ENCODE measurements at places on chromosomes 4 and X.
A peak's percentile ranks its signal among the peaks of the same experiment; 100 is the strongest.

DNA sequence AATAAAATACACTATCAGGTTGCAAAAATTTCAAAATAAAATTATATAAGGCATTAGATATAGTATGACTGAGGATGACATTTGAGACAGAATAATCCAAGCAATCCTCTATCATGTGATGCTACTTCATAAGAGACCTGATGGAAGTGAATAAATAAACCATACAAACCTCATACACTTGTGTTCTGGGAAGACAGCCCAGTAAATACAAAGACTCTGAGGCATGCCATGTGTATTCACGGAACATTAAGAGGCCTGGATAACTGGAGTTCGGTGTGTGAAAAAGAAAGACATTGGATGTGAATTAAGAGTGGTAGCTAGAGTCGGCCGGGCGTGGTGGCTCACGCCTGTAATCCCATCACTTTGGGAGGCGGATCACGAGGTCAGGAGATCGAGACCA lies 364.2 kb downstream of the ADAM29 start:
- no peak for DNase-seq

DNA sequence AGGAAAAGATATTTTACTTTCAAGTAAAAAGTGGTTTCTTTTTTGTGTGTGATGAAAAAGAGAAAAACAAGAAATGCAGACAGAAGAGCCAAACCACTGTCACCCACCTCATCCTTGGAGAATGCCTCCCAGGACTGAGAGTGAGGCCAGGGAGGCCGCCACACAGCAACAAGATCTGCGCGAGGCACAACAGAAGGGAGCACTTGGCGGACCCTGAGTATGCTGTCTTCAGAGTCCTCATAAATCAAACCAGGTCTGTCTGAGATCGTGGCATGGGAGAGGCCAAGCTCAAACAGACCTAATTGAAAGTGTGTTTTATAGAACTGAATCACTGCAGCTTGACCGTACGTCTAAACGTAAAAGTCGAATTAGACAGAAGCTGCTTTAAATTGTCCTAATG lies 134.3 kb upstream of the VCX2 start:
- no peak for DNase-seq

DNA sequence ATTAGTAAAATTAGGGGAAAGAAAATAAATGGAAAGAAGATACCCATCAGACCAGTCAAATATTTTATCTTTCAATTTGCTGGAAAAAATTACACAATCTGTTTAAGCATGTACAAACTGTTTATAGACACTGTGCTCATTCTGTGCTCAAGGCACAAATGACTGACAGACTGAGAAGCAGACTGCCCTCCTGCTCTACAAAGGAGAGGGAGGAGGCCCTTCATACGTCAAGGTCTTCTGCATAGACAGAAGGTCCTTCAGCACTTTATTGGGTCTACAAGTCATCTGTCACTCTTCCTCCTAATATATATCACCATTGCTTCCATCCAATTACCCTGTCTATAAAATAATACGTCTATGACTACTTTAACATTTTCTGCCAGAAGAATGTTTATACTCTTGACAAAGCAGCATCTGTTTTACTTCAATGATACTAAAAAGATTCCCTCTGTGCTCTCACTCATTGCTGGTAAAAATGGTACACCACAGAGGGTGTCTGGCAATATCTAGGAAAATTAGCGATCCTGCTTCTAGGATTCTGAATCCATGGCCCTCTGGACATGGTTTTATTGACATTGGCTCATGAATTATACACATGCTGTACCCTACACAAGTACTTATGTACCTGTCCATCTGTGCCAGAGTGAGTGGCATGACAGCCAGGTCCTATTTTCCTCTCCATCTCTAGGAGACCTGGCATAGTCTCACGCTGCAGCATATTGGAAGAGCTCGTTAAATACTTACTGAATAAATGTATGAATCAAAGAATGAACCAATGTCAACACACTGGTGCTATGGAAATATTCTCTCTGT lies 11.3 kb downstream of the SLC10A6 start:
- no peak for DNase-seq

DNA sequence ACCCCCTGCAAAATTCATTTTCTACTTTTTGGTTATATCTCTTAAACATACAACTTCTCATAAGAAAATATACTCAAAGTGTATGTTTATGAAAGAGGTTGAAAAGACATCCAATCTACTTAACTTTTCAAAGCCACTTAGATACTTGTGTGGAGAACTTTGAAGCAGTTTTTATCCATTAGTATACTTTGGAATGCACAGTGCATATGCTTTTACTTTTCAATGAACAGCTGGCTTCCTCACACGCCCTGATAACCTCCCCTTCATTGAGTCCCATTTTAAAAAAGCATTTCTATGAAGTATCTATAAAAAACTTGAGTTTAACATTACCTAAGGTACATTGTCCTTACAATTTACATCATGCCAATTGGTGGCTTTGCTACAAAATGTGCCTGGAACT lies 73.8 kb downstream of the VEGFC start:
- no peak for DNase-seq

- no peak for DNase-seq
These were observed 69.4 kb upstream of the KIT start for GRCh38 chr4:54588404-54588803.

DNA sequence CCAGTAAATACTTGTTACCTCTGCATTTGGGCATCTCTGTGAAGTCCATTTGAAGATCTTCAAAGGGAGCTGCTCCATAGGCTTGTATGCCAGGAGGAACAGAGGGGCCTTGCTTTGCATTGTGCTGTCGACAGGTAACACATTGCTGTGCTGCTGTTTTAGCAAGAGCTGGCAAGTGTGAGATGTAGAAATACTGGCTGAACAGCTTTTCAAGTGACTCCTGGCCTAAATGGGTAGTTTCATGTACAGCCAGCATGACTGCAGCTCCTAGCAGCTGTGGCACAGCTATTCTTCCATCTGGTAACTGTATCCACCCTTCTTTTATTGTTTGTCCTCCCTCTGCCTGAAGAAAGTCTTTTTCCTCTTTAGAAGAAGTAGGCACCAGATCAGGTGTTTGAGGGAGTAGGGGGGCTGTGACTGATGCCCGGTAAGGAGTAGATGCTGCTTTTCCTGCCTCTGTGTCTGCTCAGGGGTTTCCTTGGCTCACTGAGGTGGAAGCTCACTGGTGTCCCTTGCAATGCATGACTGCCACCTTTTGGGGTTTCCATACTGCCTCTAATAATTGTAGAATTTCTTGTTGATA lies 965.3 kb downstream of the CCSER1 start:
- no peak for DNase-seq

- no peak for DNase-seq
These were observed 32.5 kb downstream of the DLG3 start for GRCh38 chrX:70476934-70477733.

DNA sequence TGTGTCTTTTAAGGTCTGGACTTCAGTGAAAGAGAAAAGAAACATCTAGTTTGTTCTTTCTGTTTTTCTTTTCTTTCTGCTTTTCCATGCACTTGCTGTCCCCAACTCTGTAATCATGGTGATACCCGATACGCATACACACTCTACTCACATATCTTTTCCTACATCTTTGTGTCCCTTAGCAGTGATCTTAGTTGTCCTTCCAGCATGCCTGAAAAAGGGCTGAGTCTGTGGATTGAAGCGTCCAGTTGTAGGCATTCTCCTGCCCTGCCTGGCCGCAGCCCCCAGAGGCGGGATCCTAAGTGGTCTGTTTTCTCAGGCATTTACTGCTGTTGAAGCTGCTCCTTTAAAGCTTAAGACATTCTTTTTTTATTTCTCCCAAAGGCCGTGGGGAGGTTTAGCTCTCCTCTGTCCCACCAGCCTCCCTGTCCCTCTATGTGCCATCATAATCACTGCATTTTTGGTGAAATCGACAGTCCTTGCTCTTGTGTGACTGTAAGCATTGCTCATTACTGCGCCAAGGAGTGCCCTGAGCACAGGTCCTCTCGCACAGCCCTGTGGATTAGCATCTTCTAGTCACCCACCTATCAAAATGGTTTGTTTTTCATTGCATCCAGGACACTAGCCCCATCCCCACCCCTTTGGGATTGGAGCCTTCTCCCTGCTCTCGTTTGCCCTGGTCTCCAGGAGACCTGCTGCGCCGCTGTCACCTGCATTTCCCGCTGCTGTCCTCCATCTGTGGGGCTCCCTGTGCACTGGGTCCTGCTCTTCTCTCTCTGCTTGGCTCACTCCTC lies 4.4 kb downstream of the RGS12 start:
- no peak for DNase-seq

GRCh38 chrX:42151808-42152207 lies 228.5 kb upstream of the CASK start:
- DNase-seq: no peak

DNA sequence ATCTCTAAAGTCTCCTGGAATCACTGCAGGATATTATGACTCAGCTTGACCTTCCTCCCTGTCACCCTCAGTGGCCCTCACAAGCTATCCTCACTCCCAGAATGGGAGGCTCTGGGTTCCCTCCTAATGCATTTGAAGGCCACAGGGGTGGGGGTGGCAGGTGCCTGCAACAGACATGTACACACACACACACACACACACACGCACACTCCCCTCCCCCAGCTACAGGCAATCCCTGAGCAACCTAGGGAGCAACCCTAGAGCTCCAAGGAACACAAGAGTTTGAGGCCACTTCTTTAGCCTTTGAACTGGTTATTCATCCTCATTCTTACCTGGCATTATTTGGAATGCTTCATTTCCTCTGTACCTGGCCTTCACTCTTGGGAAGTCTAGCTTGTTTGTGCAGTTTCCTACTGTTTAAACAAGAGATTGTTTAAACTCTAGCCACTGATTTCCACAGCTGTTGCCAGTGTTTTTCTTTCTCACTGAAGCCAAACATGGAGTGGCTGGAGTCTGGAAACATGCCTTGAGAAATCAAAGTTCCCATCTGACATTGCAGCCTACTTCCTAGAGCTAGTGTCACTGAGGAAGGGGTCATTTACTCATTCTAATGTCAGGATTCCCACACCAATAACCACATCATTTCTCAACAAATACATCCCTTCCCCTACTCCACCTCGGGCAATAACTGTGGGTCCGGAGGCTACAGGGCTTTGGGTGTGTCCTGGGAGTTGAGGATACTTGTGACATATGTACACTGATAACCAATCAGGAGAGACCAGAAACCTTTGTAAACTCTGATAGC lies 37.7 kb downstream of the MAOA start:
- no peak for DNase-seq

DNA sequence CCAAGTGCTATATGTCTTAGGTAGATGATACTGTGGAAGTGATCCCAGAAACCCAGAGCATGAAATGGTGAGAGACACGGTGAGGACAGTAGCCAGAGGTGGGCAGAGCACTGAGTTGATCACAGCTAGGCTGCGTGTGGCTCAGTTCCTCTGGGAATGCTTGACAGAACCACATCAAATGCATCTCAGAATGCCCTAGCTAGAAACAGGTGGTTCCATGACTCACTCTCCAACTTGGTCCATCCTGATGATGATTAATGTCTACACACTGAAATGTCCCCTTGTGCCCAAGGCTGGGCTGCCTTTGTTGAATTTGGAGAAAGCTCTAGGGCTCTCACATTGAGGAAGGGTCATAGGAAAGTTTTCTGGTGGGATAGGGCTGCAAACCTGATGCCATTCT lies 113.6 kb downstream of the ZNF518B start:
- no peak for DNase-seq

DNA sequence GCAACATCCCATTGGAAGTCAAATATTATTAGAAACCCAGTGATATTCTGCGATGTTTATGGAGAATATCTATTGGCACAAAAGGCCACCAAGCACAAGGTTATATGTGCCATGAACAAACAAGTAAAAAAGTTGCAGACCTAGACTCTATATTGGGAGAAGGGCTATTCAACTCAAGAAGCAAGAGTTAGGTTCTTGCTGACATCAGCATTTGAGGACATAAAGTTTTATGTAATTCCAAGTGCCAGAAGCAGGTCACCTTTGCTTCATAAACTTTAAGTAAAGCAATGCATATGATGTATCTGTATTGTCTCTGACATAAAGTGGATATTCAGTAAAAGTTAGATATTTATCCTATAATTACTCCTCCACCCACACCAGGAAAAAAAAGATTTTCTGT lies 71.1 kb downstream of the MAGEB10 start:
- no peak for DNase-seq

DNA sequence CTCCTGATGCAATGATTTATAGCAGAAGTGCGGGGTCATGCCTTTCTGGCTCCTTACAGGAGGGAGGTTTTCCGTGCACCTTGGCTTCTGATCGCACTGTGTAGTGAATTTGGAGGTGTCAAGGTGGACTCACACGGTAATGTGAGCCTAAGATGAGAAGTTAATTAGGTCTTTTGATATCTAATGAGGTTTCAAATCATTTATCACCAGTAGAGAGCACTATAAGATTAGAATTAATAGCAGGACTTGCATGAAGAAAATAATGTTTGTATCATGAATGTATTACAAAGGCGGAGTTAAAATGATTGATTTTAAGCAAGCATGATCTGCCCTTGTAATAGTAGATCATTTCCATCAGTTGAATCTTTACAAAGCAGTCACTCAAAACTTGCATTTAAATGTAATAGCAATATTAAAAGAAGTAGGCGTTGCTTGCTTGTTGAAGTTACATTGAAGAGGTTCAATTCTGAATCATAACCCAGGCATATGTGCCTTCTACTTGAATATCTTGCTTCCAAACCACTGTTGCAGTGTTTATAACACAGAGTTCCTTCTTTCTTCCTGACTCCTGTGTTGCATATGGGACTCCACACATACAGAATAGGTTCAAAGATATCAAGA lies 152.1 kb downstream of the FMR1NB start:
- DNase-seq: peak; percentile 61

- no peak for DNase-seq
These were observed 369.5 kb upstream of the FAM241A start for GRCh38 chr4:111775556-111776297.

DNA sequence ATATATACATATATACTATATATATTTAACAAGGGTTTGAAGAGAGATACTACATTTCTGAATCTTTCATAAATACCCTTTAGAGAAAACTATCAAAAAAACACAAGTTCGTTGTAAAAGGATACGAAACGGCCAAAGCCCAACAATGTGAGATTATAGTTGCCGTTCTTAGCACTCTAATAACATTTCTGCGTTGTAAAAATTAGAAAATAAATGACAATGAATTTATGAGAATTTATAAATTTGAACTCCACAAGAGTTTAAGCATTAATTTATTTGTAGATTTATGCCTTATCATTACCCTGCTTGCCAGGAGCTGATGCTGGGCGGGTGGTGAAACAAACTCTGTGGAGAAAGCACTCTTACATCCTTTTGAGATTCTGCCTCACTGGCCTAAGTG lies 1.1 kb downstream of the WDR17 start:
- DNase-seq: peak; percentile 50

GRCh38 chr4:10172278-10172921 lies 55.8 kb upstream of the WDR1 start:
- peak; percentile 65 for DNase-seq

GRCh38 chrX:63784346-63784901 lies 590 bp downstream of the ARHGEF9 start:
- DNase-seq: peak; percentile 29

GRCh38 chr4:185896817-185897488 lies 85.0 kb upstream of the SORBS2 start:
- DNase-seq: no peak

GRCh38 chrX:31580227-31580626 lies 508.4 kb upstream of the FTHL17 start:
- DNase-seq: no peak

- no peak for DNase-seq
These were observed 204.1 kb upstream of the NEIL3 start for GRCh38 chr4:177105536-177105935.

GRCh38 chrX:147978931-147979330 lies 2.2 kb upstream of the FMR1NB start:
- no peak for DNase-seq

GRCh38 chr4:125140966-125141495 lies 173.7 kb upstream of the FAT4 start:
- DNase-seq: no peak

GRCh38 chr4:184475096-184475461 lies 729 bp upstream of the IRF2 start:
- DNase-seq: peak; percentile 48

- peak; percentile 75 for DNase-seq
These were observed 24.9 kb downstream of the GLRA2 start for GRCh38 chrX:14554131-14554715.

Measured in G401 (cell line).